ENCODE measurements at places on chromosomes 1 and 21. TPM values are rescaled to one million over a fixed set of nuclear protein-coding genes. Genes with fewer than 3 reads are reported as not detected.

The C1orf87 gene
- 0.94 TPM for total RNA-seq

The IGFN1 gene
- 3.2 TPM for total RNA-seq

The ELAPOR1 gene
- total RNA-seq, result 0.31 TPM

- peaks cover 10% of the 10 kb centered on the region for H3K36me3 ChIP-seq
- H3K27ac ChIP-seq, result peak overlapping the region; percentile 58
- H3K27me3 ChIP-seq, result no peaks in the 10 kb centered on the region
- no peak for DNase-seq
Observed at GRCh38 chr1:154178013-154178412, 13.9 kb downstream of the TPM3 start.

- H3K27ac ChIP-seq, result no peak overlapping the region
- H3K4me3 ChIP-seq, result no peak overlapping the region
- H3K27me3 ChIP-seq, result no peaks in the 10 kb centered on the region
- H3K4me1 ChIP-seq, result no peaks in the 10 kb centered on the region
Observed at GRCh38 chr21:20045197-20045596, 953.0 kb upstream of the NCAM2 start.

GRCh38 chr1:38507563-38507962 is 352.0 kb downstream of the RRAGC start:
- no peak overlapping the region for H3K4me3 ChIP-seq
- H3K27me3 ChIP-seq, result peaks cover 62% of the 10 kb centered on the region
- no peaks in the 10 kb centered on the region for H3K36me3 ChIP-seq
- DNase-seq, result no peak
- H3K4me1 ChIP-seq, result no peaks in the 10 kb centered on the region
